ENCODE measurements at places on chromosomes 7 and 10.

GRCh38 chr7:55288070-55288824 lies 76.9 kb upstream of the LANCL2 start:
- DNase-seq = no peak

- no peak for DNase-seq
Observed at GRCh38 chr10:124534231-124534798, 72.7 kb downstream of the LHPP start.

- no peak for DNase-seq
Observed at GRCh38 chr10:6194311-6194710, 8.4 kb upstream of the PFKFB3 start.

DNA sequence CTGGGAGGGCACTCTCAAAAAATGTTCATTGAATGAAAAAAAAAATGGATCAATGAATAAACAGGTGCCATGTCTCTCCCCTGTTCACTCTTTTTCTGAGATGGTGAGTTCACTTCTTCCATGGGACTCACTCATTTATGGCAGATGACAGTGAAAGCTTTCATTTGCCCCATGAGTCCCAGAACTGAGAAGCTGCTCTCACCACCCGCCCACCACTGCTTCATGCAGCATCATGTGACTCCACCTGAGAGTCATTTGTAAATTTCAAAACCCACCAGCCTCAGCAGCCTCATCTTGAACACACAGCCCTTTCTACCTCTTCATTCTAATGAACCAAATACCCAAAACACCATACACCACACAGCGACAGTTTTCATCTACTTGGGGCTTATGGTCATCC lies 64.9 kb downstream of the SCRN1 start:
- no peak for DNase-seq

- no peak for DNase-seq
Observed at GRCh38 chr10:42876476-42876875, 93.9 kb downstream of the BMS1 start.

DNA sequence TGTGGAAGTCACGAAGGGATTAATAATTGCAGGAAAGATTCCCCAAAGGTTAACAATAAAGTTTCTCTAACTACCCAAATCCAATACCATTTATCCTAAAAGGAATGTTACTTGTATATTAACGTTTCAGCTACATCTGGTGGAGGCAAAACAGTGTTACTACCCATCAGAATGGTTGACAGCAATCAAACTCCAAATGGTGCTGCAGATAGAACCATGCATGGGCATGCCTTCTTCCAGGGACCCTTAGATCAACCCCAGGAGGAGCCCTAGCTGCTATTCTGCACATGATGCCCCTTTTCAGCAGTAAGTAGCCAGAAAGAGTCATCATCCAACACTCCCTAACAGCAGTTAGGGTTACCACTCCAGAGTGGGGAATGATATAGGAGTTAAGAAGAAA lies 336.3 kb downstream of the GRID1 start:
- no peak for DNase-seq

GRCh38 chr7:4707980-4708411 lies 25.9 kb downstream of the FOXK1 start:
- DNase-seq = no peak

DNA sequence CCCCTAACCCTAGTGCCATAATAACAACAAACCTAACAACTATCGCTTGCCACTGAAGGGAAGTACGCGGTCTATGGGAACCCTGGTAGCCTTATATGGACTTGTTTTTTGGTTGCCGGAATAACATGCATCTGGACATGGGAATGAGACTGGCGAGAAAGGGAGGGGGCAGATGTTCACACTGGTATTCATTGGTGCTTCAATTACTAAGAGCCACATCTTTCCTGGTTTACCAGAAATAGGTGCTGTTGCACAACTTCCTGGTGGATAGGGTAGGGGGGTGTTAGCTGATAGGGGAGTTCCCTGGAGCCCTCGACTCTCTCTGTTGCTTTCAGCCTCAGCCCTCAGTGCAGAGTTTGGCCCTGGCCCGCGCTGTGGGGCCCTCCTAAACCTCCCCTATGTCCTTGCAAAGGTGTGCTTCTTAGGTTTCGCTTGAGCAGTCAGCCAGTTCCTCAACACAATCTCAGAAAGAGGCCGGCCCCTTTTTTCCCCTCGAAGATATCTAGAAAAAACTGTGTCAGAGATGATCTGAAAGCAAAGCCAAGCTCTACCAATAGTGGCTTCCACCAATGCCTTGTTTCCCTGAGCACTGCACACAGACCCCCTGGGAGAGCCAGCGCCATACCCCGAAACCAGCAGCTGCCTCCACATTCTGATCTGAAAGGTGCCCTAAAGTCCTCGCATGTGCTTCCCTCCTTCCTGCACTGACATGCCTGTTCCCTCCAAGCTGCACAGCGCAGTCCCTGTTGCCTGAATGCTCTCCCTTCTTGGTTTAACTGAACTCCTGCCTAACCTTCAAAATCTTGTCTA lies 13.5 kb downstream of the TBXAS1 start:
- DNase-seq = no peak

DNA sequence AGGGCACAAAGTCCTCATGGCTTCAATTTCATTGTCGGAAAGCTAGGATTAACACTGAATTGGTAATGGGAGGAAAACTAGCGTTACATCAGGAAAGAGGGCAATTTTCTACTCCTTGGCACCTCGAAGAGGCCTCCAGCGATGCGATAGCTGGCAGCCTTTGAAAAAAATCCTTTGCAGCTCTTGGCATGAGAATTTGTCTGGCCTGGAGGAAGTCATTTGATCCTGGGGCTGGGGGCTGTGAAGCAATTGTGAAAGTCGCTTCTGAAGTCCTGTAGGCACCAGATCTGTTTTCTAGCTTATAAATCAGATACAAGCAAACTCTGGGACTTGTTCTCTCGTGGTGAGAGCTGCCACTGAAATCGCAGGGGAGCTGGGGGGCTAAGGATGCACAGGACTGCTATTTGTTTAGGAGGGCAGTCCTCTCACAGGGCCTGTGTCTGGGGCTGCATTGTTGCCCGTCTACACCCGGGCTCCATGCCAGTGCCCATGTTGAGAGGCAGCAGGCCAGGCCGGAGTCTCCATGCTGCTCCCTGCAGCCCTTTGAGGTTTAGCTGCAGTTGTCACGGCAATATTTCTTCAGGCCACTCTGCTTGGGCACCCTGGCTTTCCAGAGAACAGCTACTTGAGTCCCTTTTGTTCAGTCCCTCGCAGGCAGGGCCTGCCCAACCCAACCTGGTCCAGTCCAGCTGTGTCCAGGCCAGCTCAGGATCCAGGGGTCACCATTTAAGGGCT lies 206.8 kb upstream of the LYZL1 start:
- DNase-seq = no peak

GRCh38 chr10:12636571-12636970 lies 287.2 kb downstream of the CAMK1D start:
- no peak for DNase-seq

GRCh38 chr10:113131613-113132261 lies 181.7 kb downstream of the TCF7L2 start:
- DNase-seq = no peak

GRCh38 chr10:99520847-99521764 lies 11.6 kb upstream of the NKX2-3 start:
- no peak for DNase-seq

GRCh38 chr7:1610013-1610677 lies 40.3 kb upstream of the PSMG3 start:
- no peak for DNase-seq

DNA sequence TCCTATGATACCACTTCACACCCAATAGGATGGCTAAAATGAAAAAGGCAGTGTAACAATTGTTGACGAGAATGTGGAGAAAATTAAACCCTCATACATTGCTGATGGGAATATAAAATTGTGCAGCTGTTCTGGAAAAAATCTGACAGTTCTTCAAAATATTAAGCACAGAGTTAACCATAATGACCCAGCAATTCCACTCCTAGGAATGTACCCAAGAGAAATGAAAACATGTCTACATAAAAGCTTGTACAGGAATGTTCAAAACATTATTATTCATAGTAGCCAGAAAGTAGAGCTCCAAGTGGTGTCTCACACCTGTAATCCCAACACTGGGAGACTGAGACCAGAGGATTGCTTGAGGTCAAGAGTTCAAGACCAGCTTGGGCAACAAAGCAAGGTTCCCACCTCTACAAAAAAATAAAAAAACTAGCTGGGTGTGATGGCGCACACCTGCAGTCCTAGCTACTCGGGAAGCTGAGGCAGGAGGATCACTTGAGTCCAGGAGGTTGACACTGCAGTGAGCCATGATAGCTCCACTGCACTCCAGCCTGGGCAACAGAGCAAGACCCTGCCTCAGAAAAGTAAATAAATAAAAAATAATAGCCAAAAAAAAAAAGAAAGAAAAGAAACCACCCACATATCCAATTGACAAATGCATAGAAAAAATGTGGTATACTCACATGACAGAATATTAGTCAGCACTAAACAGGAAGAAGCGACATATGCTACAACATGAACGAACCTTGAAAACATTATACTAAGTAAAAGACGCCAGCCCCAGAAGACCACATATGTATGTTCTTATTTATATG lies 5.0 kb downstream of the RHEB start:
- DNase-seq = no peak

DNA sequence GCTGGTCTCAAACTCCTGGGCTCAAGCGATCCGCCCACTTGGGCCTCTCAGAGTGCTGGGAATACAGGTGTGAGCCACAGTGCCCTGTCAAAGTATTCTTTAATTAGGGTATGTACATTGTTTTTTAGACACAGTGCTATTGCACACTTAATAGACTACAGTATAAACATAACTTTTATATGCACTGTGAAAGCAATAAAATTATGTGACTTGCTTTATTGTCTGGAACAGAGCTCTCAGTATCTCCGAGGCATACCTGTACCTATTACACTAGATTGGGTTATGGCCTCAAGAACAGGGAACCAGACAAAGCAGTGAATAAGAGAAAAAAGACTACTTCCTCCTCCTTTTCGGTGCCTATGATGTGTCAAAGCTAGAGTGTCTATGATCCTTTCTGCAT lies 13.1 kb downstream of the ATOH7 start:
- no peak for DNase-seq

- DNase-seq = no peak
Observed at GRCh38 chr10:3892440-3893425, 107.7 kb upstream of the KLF6 start.

DNA sequence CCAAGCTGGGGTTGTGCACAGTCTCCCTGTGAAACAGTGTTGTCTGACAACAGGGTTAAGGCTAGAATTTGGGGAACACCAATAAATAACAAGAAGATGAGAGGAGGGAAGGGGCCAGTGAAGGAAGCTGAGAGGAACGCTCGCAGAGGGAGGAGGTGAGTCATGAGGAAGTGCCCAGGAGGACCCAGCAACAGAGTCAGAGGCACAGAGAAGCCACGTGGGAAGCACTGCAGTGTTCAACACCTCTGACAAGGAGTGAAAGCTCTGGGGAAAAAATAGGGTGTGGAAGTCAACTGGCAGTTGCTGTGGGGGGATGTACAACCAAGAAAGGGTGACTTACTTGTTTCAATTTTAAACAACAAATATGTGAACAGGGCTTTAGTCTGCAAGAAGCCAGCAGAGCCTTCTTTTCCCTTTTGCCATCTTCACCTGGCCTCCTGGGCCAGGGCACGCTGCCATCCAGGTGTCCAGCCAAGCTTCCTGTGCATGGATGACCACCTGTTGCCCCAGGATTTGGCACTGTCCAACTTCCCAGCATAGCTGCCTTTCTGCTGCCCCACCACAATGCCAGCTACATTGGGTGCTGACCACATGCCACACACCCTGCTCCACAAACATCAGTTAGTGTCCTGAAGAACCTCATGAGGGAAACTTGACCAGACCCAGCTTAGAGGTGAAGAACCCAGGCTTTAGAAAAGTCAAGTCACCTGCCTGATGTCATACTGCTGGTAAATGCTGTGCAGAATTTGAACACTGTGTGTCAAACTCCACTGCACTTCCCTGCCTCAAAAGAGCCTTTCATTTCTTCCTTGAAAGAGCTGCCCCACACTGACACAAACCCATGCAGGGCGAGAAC lies 69.6 kb downstream of the ATXN7L1 start:
- no peak for DNase-seq

DNA sequence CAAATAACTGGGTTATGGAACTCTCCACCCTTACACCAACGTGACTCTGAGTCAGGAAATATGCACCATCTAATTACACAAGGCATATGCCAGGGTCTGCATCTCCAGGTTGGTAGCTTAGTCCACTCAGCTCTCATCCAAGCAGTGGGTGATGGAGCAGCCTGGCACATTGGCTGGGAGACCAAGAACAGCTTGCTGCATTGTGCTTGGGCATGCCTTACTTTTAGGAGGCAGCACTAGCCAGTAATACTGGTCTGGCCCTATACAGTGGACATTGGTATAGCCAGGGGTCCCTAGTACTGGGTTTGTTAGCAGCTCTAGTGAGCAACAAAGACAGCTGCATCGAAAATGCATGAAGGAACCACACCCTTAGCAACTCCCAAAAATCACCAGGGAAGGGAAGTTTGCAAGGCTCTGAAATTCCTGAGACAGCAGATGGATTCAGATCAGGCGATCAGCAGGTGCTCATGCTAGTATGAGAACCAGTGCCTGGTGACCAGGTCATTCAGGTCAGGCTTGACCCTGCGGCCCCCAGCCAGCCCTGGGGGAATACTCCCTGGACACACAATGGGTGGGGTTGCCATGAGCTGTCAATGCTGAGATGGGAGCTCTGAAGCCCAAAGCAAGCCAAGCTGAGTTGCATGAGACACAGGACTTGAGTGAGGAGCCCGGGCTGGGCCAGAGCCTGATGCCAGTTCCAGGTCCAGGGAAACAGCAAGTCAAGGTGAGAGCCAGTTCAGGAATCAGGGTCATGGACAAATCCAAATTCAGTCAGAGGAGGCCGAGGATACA lies 217.9 kb upstream of the ZMIZ1 start:
- no peak for DNase-seq

GRCh38 chr10:76251841-76252671 lies 820.6 kb downstream of the LRMDA start:
- DNase-seq = no peak

GRCh38 chr10:47030191-47030703 lies 119.0 kb downstream of the PTPN20 start:
- no peak for DNase-seq

- DNase-seq = no peak
Observed at GRCh38 chr10:132489053-132489703, 48.4 kb upstream of the INPP5A start.

DNA sequence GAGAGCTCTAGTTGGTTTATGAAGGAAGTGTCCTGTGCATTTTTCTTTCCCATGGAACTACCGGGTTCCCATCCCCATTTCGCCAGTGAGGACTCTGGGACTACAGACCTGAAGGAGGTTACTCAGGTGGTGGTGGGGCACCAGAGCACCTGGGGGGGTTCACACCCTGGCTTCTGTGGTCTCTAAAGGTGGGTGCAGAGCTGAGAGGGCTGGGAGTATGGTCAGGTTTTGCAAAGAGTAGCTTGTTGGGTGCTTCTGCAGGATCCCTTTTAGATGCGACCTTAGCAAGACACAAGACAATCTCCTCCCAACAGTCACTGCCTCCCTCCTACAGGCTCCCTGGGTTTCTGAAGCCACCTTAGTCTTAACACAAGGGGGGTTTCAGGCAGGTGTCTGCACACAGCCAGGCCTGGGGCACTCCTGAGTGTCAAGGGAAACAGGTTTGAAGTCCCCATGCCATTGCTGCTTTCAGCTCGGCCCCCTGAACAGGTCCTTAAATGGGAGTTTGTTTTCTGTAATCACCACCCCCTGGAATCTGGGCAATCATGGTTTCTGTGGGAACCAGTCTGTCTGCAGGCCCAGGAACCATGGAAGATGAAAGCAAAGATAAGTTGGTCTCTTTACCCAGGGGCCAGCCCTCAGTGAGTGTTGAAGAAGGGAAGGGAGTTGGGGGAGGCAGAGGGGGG lies 9.9 kb upstream of the CXCL12 start:
- no peak for DNase-seq
